ENCODE measurements at places on chromosomes 2 and 18.

GRCh38 chr2:23312996-23313606 is 71.9 kb upstream of the KLHL29 start:
- DNase-seq = peak; percentile 63

DNA sequence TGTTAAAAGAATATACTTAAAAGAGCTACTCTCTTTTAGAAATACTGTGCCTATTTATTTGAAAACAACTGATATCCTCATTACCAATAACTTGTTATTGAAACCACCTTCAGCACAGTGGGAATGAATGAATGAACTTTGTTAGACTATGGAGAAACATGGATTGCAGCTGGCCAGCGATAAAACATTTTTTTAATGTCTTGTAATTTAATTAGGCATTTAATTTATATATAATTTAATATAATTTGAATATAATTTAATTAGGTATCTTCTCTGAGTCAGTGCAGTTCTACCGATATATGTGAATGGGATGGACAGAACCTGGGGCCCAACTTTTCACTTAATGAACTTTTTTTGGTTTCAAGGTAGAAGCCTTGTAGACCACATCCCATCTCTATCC is 94.4 kb downstream of the KCTD18 start:
- no peak for DNase-seq

DNA sequence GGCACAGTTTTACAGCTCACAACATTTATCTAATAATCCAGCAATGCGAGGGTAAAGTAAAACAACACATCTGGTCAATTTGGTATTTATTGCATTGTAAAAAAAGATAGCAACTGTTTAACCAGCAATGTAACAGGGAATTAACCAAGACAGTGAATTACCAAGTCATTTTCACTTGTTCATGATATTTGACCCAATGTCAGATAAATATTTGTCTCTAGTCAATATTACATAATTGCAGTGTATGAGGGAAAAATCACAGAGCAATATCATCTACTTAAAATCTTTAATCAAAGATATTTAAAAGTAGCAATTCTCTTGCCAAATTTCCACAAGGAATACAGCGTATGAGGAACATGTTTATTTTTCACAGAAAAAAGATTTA is 1265.1 kb upstream of the CHAC2 start:
- no peak for DNase-seq

DNA sequence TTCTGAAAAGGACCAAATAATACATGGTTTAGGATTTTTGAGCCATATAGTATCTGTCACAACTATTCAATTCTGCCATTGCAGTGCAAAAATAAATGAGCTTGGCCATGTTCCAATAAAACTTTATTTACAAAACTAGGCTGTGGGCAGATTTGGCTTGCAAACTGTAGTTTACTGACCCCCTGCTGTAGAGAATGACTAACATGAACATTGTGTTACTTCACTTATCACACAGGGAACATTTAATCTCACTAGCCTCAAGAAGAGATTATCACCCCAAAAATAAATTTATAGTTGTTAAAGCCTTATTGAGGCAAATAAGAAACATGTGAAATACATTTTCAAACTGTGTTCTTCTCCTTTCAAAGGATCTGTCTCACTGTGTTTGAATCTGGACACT is 766.2 kb downstream of the MBD2 start:
- DNase-seq = no peak

DNA sequence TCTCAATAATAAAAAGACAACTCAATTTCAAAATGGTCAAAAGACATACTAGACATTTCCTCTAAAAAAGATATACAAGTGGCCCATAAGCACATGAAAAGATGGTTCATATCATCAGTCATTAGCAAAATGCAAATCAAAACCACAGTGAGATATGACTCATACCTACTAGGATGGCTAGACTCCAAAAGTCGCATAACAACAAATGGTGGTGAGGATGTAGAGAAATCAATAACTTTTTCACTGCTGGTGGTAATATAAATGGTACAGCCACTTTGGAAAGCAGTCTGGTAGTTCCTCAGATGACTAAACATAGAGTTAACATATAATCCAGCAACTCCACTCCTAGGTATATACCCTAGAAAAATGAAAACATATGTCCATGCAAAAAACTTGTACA is 242.3 kb upstream of the NOL4 start:
- no peak for DNase-seq

- no peak for DNase-seq
Observed at GRCh38 chr2:47206181-47206580, 51.1 kb upstream of the STPG4 start.

GRCh38 chr2:152465541-152465940 is 130.6 kb downstream of the FMNL2 start:
- no peak for DNase-seq

DNA sequence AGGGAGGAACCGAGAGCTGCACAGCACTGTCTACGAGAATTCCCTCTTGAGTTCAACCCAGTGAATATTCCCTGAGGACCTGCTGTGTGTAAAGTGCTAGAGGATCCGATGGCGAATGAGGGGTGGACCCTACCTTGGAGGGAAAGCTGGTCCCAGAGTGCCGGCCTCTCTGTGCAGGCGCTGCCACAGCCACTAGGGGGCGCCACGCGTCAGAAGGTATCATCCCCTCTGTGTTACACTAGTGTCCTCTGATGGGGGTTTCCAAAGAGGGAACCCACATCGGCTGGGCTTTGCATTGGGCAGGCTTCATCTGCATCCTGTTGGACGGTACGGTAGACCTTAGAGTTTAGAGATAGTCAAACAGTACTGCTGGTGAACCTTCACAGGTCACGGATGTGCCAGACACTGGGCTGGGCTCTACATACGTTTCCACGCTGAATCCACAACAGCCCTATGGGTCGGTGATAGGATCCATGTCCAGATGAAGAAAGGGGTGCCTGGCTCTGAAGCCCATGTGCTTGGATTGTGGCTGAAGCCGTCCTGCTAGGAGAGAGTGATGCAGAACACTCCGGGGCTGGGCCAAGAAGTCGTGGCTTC is 39.0 kb downstream of the COA5 start:
- peak; percentile 79 for DNase-seq

Measured in GM20000 (cell line).